Urinary bladder (tissue), 4 donors: ENCODE measurements at places on chromosomes 2 and 18.

- DNase-seq = no peak
These were observed 150.9 kb upstream of the KCNH7 start for GRCh38 chr2:162989507-162989906.

DNA sequence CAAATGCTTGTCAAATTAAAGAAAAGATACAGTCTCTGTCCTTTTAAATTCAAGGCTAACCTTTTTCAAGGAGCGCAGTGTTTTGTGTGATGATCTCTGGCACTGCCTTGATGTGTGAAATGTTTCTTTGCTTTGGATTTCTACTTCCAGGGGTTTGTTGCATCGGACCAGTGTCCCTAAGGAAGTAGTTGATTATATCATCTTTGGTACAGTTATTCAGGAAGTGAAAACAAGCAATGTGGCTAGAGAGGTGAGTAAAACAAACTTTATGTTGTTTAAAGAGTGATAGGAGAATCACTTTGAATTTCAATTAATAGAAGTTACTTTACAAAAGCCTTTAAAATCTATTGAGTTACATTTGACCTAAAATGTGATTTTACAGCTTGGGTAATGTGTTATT is 28.8 kb downstream of the HADHB start:
- DNase-seq = no peak

DNA sequence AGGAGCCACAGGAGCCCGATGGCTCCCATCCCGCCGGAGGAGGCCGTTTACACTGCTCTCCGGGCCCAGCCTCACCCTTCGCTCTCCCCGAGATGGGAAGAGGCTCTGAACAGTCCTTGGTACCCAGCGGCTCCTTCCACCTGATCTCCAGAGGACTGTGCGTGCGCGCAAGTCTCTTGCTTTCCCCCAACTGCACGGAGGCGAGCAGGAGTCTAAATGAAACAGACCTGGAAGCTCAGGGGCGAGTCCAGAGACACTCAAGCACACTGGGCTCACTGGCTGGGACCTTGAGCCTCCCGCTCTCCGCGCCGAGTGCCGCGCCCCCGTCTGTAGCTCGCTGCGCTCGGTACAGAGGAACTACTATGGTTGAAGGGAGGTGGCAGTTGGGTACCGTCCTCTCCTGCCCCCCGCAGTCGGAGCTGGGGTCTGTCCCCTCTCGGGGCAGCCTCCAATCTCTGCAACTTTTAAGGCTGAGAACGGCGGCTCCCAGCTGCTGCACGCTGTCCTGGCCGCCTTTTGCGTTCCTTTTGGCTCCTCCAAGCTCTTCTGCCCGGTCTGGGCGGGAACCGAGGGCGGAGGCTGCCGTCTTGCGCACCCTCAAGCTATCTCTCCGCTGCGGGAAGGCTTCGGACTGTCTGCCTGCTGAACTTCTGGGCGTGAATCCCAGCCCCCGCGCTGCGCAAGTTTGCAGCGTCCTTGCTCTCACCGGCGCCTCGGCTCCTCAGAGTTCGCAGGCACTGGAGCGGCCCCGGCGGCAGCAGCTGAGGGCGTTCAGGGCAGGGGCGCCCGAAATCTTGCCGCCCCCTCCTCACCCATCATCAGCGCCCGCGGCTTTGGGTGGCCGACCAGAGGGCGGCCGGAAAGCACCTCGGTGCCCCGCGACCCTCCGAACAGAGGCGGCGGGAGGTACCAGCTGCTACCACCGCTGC is 491 bp downstream of the ALK start:
- no peak for DNase-seq

- no peak for DNase-seq
These were observed 81.5 kb downstream of the MAPRE2 start for GRCh38 chr18:35122586-35123224.

DNA sequence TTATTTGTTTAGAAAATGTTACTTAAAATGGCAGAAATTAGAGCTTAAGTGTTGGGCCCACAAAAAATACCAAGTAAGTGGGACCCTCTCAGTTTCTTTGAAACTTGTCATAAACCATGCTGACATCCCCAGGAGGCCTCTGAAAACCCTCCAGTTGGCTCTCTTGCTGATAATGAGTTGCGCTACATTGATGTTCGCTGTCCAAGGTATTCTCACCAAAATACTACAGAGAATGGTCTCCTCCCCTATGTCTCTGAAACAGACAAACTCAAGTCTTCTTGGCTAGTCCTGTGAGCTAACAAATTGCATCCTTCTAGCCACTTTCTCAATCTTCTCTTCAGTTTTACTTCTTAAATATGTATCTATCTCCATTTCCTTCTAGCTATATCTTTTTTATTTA is 669.4 kb downstream of the IRS1 start:
- DNase-seq = no peak

DNA sequence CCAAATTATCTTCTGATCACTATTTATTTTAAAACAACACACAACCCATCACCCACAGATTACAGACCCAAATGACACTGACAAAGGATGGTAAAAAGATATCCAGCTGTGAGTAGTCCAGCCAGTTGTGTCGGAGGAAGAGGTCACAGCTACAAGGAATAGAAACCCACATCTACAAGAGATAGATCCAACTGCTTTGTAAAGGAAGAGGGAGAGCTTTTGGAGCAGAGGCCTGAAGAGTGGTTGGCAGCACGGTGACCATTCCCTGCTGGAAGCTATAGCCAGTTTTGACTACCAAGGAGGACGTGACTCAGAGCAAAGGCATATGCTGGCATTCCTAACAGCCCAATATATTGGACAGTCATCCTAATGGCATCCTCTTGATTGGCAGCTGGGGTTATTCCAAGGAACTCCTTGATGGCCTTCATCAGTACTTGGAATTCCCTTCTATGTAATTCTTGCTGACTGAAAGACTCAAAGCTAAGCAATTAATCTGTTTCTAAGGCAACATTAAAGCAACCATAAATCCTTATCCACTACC is 17.1 kb downstream of the SLC8A1 start:
- no peak for DNase-seq

DNA sequence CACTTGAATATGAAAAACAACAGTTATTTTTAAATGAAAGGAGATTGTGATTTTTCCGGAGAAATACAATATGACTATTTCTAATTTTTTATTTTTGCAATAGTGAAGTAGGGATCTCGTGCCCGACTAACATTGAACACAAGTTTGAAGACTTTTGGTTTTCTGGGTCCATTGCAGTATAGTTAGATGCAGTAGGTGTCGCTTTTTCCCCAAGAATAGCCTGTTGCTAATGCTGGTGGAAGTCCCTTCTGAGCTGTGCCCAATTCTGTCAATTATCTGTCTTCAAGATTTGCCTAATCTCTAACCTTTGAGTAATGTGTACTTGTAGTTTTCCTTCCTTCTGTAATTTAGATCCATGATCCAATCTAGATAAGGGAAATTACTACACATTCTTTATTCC is 36.5 kb downstream of the SEMA4F start:
- DNase-seq = peak; percentile 13

GRCh38 chr2:163800951-163801381 is 65.2 kb upstream of the FIGN start:
- DNase-seq = peak; percentile 58

- DNase-seq = no peak
These were observed 100.4 kb upstream of the LCLAT1 start for GRCh38 chr2:30346471-30347169.
